Activated T-cell treated with anti-CD3 and anti-CD28 coated beads, Interleukin-2, amount 50 U/mL, for 72 hours (primary cell): ENCODE measurements at places on chromosomes 11 and 22.

- no peak for DNase-seq
Measured at GRCh38 chr11:29333993-29334775, 682.6 kb downstream of the KCNA4 start.

GRCh38 chr11:101726988-101727387 is 143.2 kb upstream of the TRPC6 start:
- DNase-seq = no peak

DNA sequence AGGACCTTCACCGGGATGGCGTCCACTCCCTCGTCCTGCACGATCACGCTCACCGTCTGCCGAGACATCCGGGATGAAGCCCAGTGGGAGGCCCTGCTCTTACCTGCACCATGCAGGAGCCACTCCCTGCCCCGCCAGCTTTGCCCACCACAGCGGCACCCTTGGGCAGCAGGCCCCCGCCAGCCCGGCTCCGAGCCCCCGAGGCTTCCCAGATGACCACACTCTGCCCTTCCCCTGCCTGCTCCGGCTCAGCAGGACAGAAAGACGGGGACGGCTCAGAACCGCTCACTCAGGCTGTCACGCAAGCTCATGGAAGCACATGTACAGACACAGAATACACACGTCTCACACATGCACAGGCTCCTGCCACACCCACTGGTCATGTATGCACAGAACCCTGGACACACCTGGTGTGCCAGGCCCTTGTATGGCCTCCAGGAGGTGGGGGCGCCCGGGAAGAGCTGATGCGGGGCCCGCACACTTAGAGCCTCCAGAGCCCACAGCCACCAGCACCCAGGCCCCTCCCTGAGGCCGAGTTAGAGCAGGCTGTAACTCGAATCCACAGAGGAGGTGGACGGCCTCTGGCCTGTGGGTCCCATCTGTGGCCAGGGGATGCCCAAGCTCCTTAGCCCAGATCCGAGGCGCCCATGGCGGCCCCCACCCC is 8.9 kb upstream of the MAPK11 start:
- no peak for DNase-seq

DNA sequence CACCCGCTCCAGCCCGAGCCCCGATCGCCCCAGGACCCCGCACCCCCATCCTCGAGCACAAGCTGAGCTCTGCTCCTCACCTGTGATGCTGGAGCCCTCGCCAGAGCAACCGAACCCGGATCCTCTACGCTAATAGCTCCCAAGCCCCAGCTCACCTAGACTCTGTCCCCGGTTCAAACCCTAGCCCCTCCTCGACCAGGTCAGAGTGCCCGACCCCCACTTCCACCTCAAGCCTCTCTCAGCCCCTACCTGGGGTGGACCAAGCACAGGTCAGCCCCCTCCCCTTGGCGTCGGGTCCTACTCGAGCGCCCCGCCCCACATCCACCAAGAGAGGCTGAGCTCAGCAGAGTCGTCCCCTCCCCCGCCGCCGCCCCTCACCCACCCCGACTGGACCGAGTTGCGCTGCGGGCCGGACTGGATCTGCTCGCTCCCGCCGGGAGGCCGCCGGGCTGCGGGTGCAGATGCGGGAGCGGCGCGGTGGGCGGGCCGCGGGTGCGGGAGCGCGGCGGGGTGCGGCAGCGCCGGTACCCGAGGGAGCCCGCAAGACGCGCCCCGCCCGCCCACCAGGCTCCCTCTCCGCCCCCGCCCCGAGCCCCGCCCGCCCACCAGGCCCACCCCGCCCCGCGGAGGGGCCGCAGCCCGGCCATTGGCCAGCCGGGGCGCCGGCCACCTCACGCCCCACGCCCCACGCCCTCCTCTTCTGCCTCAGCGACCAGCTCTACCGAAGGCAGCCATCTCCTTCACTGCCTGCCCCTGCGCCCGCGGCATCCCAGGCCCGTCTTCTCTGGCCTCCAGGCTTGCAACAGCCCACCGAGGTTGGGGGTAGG is 577 bp upstream of the DKK3 start:
- peak; percentile 6 for DNase-seq

GRCh38 chr11:71279916-71280645 is 27.7 kb upstream of the SHANK2 start:
- no peak for DNase-seq

DNA sequence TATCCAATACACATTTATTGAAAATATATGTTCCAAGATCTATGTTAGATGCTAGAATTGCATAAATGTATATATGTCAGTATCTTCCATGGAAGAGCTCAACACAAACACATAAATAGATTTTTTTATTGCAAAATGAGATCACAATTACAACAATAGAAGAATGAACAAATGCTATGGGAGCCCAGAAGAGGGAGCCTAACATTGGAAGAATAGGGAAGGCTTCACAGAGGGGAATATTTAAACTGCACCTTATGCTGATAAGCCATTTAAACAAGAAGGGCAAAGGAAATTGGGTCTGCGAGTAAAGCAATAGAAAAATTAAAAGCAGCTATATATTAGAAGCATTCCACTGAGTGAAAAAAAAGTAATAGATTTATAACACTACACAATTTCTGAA is 96.1 kb upstream of the LRRC55 start:
- no peak for DNase-seq

DNA sequence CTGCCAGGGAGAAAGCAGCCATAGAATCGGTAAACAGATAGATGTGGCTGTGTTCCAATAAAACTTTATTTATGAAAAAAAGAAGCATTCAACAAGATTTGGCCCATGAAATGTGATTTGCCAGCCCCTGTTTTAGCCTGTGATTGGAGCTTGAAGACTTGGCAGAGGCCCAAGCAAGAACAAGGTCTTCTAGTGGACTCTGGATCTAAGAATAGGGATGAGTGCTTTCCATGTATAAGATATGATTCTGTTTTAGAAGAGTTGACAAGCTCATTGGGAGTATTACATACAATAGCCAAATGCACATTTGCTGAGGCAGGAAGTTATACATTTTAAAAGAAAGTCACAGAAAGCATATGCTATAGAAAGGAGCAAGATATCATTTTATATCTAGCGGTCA is 175.6 kb upstream of the LUZP2 start:
- no peak for DNase-seq

DNA sequence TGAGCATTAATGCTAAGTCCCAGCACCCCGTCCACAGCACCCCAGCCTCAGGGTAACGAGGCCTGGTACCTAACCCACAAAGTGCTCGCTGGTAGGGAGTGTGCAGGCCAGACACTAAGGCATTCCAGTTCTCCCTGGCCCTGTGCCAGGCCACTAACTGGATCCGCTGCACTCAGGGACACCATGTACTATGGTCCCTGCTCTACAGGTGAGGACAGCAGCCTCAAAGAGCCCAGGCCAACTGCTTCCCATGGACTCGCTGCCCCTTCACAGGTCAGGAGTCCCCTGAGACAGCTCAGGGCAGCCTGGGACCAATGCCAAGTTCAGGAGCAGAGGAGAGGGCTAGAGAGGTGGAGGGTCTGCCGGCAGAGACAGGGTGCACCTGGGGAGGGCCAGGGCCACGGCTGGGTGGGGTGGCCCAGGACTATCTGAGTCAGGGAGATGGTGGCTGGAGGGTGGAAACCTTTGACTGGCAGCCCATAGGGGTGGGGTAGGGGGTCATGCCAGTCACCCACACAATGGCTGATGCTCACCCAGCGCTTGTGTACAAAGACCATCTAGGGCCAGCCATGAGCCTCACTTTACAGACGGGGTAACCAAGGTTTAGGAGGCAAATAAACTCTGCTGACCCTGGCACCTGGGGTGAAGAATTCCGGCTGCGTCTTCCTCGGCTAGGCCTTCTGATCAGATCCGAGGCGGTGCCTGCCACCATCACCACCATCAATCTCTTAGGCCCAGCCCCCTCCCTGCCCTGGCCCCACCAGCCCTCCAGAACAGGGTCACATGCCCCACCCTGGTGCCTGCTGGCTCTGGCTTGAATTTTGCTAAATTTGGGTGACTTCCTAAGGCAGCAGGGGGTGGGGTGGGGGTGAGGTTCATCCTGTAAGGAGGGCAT is 5.6 kb downstream of the OSBPL5 start:
- no peak for DNase-seq

GRCh38 chr11:82890936-82891335 is 9.3 kb downstream of the PRCP start:
- no peak for DNase-seq

- DNase-seq = no peak
Measured at GRCh38 chr22:50367778-50368500, 24.8 kb downstream of the PPP6R2 start.

DNA sequence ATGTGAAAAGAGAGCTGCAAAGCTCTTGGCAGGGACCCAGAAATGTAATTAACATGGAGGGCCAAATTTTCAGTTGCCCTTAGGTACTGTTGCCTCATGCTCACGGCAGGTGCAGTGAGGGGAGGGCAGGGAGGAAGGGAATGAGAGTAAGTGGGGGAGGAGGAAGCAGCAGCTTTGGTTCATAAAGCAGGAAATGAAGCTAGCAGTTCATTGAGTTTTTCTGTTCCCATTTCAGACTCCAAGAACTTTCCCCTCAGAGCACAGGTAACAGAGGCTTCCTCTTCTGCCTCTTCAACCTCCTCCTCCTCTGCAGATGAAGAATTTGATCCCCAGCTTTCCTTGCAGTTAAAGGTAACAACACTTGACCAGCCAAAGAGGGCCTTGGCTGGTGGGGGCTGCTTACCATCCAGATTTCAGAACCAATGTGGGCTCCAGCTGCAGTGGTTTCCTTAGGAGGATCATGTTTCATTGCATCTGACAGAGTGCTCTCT is 57.9 kb upstream of the PARVA start:
- DNase-seq = no peak

- no peak for DNase-seq
Measured at GRCh38 chr11:134906356-134906955, 494.4 kb upstream of the B3GAT1 start.

GRCh38 chr22:24051568-24051967 is 40.5 kb downstream of the CABIN1 start:
- DNase-seq = no peak

- no peak for DNase-seq
Measured at GRCh38 chr11:20205807-20206206, 45.5 kb upstream of the DBX1 start.

DNA sequence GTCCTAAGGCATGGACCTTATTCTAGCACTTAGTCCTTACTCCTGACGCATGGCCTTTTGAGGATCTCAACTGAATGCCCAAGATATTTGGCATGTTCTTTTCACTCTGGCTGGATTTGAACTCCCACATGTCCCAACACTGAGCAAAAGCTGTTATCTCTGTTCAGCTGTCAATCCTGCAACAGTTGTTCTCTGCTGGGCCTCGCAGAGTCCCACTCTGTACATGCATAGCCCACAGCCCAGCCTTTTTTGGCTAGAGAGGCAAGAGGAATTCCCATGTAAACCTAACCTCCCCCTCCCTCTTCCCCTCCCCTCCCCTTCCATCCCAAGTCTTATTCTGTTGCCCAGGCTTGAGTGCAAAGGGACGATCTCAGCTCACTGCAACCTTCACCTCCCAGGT is 21.8 kb upstream of the DRG1 start:
- DNase-seq = no peak

- no peak for DNase-seq
Measured at GRCh38 chr11:41005986-41006385, 453.5 kb downstream of the LRRC4C start.
